Vagina (tissue), 2 donors: ENCODE measurements at places on chromosomes 13 and 19. TPM values are rescaled to one million over a fixed set of nuclear protein-coding genes. Genes with fewer than 3 reads are reported as not detected.
A peak's percentile ranks its signal among the peaks of the same experiment; 100 is the strongest.

The ZNF878 gene
- 0.49 TPM for total RNA-seq

GRCh38 chr13:113274721-113275120, 22.3 kb upstream of the LAMP1 start:
- H3K4me1 ChIP-seq = no peaks in the 10 kb centered on the region
- no peak for DNase-seq
- H3K27ac ChIP-seq = no peak overlapping the region
- H3K36me3 ChIP-seq = no peaks in the 10 kb centered on the region
- H3K4me3 ChIP-seq = no peak overlapping the region

The CNN1 gene
- 276 TPM for total RNA-seq

The IL4I1 gene
- not detected for total RNA-seq

The FFAR3 gene
- not detected for total RNA-seq

The CRX gene
- not detected for total RNA-seq

The SARS2 gene
- total RNA-seq = 26.3 TPM

The PLIN5 gene
- total RNA-seq = 8.8 TPM

GRCh38 chr19:15234431-15235130, 2.3 kb upstream of the EPHX3 start:
- no peak for DNase-seq
- no peak overlapping the region for H3K4me3 ChIP-seq
- H3K4me1 ChIP-seq = peaks cover 20% of the 10 kb centered on the region
- H3K27me3 ChIP-seq = no peaks in the 10 kb centered on the region

- no peaks in the 10 kb centered on the region for H3K4me1 ChIP-seq
- H3K36me3 ChIP-seq = no peaks in the 10 kb centered on the region
- H3K4me3 ChIP-seq = no peak overlapping the region
These were observed 779.5 kb downstream of the GPC5 start for GRCh38 chr13:92177966-92178365.

The NLRP11 gene
- not detected for total RNA-seq

The ZFR2 gene
- total RNA-seq = not detected

- no peaks in the 10 kb centered on the region for H3K27me3 ChIP-seq
- DNase-seq = peak; percentile 55
- no peaks in the 10 kb centered on the region for H3K4me1 ChIP-seq
- H3K27ac ChIP-seq = no peak overlapping the region
- H3K36me3 ChIP-seq = no peaks in the 10 kb centered on the region
These were observed 183.0 kb downstream of the TSHZ3 start for GRCh38 chr19:31166206-31166605.

- no peaks in the 10 kb centered on the region for H3K4me1 ChIP-seq
- H3K27ac ChIP-seq = no peak overlapping the region
- no peak for DNase-seq
These were observed 44.9 kb downstream of the SERTM1 start for GRCh38 chr13:36718686-36719085.

- H3K27ac ChIP-seq = no peak overlapping the region
- H3K36me3 ChIP-seq = no peaks in the 10 kb centered on the region
- no peak overlapping the region for H3K4me3 ChIP-seq
- no peaks in the 10 kb centered on the region for H3K4me1 ChIP-seq
These were observed 767.9 kb upstream of the SLITRK6 start for GRCh38 chr13:86567119-86567518.

DNA sequence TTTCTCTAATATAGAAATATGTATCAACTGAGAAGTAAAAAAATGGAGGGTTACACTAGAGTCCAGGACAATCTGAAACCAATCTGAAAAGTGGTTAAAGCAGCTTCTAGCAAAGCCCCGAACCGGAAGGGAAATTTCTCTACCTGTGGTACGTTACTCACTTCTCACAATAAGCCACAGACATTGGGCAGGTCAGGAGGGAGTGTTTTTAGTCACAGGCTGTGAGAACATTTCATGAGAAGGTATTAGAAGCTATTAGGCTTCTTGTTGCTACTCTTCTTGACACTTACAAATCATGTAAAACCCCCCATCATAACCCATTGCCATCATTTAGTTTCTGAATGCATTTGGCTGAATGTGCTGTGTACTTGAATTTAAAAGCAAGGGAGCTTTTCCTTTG, 120.9 kb downstream of the NUFIP1 start:
- DNase-seq = no peak
- H3K4me1 ChIP-seq = no peaks in the 10 kb centered on the region

DNA sequence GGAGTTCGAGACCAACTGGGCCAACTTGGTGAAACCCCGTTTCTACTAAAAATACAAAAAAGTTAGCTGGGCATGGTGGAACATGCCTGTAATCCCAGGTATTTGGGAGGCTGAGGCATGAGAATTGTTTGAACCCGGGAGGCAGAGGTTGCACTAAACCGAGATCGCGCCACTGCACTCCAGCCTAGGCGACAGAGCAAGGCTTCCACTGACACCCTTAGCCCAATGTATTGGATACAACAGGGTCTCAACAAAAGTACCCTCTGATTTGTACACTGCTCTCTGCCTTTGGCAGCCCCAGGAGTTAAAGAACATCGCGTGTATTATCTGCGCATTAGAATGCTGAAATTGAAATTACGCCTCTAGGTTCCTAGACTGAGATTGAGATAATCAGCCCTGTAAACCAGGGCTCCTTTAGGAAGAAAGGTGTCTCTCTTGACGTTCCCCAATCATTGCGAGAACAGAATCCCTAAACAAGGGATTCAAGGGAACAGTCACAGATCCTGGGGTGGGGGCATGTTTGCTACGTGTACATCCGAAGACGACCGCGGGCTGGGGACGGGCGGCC, 21.9 kb downstream of the IPO5 start:
- peak overlapping the region; percentile 83 for H3K4me3 ChIP-seq
- H3K27me3 ChIP-seq = no peaks in the 10 kb centered on the region
- H3K4me1 ChIP-seq = peaks cover 30% of the 10 kb centered on the region
- H3K36me3 ChIP-seq = no peaks in the 10 kb centered on the region

GRCh38 chr19:12913851-12914690, 5.0 kb downstream of the SYCE2 start:
- no peaks in the 10 kb centered on the region for H3K36me3 ChIP-seq
- no peak overlapping the region for H3K4me3 ChIP-seq
- H3K4me1 ChIP-seq = peaks cover 33% of the 10 kb centered on the region

- no peaks in the 10 kb centered on the region for H3K27me3 ChIP-seq
- H3K4me3 ChIP-seq = no peak overlapping the region
- DNase-seq = no peak
- no peaks in the 10 kb centered on the region for H3K4me1 ChIP-seq
- H3K27ac ChIP-seq = no peak overlapping the region
These were observed 144.2 kb downstream of the SPRY2 start for GRCh38 chr13:80196756-80197155.

DNA sequence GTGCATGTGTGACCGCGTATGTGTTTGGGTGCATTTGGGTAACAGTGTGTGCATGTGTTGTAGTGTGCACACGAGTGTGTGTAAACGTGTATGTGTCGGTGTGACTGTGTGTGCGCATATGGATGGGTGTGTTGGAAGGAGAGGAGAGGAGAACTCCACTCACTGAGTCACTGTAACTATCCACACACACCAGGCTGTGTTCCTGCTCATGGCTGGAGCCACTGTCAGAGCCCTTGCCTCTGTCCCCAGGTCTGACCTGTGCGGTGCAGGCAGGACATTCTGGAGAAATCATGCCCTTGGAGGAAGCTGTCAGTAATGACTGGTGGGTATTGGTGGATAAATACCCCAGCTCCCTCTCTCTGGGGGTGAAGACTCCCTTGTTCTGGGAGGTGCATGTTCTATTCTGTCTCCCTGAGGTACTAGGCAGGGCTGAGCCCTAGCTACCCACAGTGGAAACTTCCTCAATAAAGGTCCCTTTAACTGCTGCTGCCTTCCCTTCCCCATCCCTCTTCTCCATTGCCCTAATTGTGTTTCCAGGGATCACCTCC, 48.4 kb downstream of the CYP4F22 start:
- no peaks in the 10 kb centered on the region for H3K36me3 ChIP-seq
- H3K27me3 ChIP-seq = peaks cover 5% of the 10 kb centered on the region
- no peak overlapping the region for H3K27ac ChIP-seq
- no peak for DNase-seq
- H3K4me3 ChIP-seq = no peak overlapping the region

DNA sequence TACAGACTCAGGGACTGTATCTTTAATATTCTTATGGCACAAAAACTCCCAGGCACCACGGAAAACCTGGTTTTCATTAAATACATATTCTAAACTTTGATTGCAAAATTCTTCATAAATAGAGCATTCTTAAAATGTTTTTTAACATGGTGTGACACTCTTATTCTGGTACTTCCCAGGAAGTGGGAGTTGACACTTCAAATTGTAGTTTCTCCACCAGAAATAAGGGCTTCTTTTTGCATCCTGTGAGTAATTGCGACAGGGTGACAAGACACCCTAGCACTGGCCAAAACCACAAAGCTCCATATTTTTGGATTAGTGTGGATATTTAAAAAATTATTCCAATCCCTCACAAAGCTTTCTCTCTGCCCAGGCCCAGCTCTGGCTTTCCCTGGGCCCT, 43.6 kb upstream of the MTIF3 start:
- H3K36me3 ChIP-seq = no peaks in the 10 kb centered on the region
- H3K4me1 ChIP-seq = peaks cover 5% of the 10 kb centered on the region

The CEACAM5 gene
- total RNA-seq = 52.1 TPM

DNA sequence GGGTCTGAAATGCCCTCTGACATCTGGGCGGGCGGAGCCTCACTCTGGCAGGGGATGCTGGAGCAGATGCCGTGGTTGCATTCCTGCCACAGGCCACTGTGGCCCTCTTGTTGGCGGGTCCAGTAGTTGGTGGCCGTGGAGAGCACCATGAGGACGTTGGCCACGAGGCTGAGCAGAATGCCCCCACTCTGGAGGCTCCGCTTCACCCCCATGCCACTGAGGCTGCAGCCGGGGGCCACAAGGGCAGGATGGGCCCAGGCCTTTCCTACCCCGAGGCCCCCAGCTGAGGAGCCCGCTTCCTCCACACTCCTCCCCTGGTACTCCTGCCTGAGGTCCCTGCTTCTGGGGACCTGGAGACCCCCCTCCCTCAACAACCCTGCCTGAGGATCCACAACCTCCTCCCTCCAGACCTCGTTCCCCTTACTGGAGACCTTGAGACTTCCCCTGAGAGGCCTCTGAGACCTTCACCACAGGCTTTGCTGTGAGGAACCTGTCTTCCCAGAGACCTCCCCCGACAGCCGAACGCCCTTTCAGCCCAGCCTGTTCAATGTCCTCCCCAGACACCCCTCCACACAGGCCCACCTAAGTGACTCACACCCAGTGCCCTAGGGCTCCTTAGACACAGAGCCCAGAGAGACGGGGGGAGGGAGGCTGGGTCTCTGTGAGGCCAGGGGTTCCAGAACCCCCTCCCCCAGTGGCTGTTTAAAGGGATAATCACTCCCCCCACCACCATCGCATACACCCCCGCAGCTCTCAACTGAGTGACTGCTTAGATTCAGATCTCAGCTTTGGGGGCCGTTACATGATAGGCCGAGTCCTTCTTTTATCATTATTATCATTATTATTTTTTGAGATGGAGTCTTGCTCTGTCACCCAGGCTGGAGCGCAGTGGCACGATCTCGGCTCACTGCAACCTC, at the start of gene CLDND2:
Gene CLDND2 (minus strand): TSS at position 638 of the 917 bp plus-strand sequence. CDS start 426 bp downstream, at position 212.
- no peaks in the 10 kb centered on the region for H3K36me3 ChIP-seq
- no peaks in the 10 kb centered on the region for H3K27me3 ChIP-seq
- peak within 1 kb of the TSS; percentile 79 for H3K4me3 ChIP-seq

GRCh38 chr13:49643035-49643646, 14.8 kb downstream of the ARL11 start:
- H3K36me3 ChIP-seq = no peaks in the 10 kb centered on the region
- H3K4me3 ChIP-seq = no peak overlapping the region
- H3K27me3 ChIP-seq = no peaks in the 10 kb centered on the region
- DNase-seq = no peak
- H3K27ac ChIP-seq = no peak overlapping the region

The POU2F2 gene
- total RNA-seq = 0.74 TPM

DNA sequence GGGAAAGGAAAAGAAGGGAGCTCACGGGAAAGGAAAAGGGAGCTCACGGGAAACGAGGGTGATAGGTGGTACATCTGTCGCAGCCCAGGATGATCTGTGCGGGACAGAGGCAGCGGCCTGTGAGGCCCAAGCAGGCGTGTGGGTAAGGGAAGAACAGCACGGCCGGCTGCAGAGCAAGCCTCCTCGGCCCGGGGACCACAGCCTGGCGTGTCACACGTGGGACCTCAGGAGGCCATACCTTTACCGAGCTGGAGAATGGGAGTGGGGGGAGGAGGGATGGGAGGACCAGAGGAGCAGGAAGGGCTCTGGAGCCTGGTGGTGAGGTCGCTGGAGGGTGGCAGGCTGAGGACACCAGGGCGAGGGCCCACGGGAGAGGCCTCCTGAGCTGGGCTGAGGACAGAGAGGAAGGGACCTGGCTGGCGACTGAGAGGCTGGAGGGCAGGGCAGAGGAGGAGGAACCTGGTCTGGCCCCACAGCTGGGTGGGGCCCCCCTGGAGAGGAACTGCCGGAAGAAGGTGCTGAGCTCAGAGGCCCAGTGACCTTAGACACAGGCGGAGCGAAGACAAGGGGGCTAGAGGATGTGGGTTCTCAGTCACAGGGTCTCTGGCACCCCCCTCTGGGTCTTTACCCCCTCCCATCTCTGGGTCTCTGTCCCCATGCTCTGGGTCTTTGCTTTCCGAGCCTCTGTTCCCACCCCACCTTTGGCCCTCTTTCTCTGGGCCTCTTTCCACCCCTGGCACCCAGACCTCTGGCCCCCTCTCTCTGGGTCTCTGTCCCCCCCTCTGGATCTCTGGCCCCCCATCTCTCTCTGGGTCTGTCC, 2.9 kb upstream of the FTL start:
- peaks cover 44% of the 10 kb centered on the region for H3K4me1 ChIP-seq
- peak; percentile 87 for DNase-seq
- no peak overlapping the region for H3K4me3 ChIP-seq
- peak overlapping the region; percentile 96 for H3K27ac ChIP-seq
- no peaks in the 10 kb centered on the region for H3K36me3 ChIP-seq
- H3K27me3 ChIP-seq = no peaks in the 10 kb centered on the region

DNA sequence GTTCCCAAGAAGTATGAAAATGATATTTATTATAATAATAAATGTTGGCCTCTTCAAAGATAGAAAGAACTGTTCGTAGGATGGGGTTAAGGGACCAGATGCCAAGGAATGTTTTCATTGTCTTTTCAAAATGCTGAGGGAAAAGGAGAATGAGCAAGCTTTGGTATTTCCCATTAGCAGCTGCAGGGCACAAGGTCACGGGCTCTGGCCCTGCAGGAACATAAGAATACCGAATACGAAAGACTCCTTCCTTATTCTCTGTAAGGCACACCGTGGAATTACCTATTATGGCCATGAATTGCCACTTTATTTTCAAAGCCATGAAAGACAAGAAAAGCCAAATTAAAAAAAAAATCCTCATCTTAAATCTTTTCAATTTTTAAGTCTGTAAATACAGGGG, 49.6 kb upstream of the OLFM4 start:
- no peaks in the 10 kb centered on the region for H3K4me1 ChIP-seq
- H3K27ac ChIP-seq = no peak overlapping the region
- no peak overlapping the region for H3K4me3 ChIP-seq
- H3K36me3 ChIP-seq = no peaks in the 10 kb centered on the region
- DNase-seq = no peak
